Daoy (cell line): ENCODE measurements at places on chromosomes 4 and X. TPM values are rescaled to one million over a fixed set of nuclear protein-coding genes. Genes with fewer than 3 reads are reported as not detected.

GRCh38 chr4:140408974-140409373, 18.5 kb downstream of the CLGN start:
- no peak for DNase-seq

The SSX1 gene
- not detected in 2 replicates for total RNA-seq

DNA sequence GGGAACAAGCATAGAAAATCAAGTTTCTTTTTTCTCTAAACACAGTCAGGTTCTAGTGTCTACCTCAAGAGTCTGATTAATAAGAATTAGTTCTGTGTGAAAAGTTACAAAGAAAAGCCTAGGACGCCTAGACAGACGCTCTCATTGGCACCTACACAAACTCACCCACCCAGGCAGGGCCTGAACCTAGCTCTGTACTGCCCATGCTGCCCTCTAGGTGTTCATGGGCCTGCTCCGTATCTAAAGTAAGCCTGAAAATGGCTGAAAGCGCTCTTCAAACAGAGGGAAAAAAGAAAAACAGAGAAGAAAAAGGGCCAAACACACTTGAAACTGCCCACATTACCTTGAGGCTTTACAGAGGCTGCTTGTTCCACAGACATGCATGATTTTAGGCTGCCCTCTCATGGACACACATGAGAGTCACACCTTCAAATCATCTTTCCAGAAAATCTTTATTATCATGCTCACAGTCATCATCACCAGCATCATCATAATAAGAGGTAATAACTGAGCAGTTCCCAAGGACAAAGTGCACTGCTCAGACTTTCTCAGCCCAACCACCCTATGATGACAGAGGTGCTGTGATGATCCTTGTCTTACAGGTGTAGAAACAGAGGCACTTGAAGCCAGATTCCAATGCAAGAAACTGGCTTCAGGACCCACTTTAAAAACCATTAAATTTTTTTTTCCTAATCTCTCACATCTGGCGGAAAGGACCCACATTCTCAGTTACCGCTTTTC, 49.6 kb downstream of the MAP7D2 start:
- DNase-seq, result peak; percentile 44

- DNase-seq, result no peak
These were observed 52.7 kb downstream of the AMER1 start for GRCh38 chrX:64152857-64153256.

The SLC49A3 gene
- not detected in 2 replicates for total RNA-seq

- no peak for DNase-seq
These were observed 687 bp upstream of the ZNF275 start for GRCh38 chrX:153333266-153333665.

The TEX13D gene
- not detected in 2 replicates for total RNA-seq

- DNase-seq, result no peak
These were observed 187.0 kb downstream of the MID1 start for GRCh38 chrX:10433296-10433965.

DNA sequence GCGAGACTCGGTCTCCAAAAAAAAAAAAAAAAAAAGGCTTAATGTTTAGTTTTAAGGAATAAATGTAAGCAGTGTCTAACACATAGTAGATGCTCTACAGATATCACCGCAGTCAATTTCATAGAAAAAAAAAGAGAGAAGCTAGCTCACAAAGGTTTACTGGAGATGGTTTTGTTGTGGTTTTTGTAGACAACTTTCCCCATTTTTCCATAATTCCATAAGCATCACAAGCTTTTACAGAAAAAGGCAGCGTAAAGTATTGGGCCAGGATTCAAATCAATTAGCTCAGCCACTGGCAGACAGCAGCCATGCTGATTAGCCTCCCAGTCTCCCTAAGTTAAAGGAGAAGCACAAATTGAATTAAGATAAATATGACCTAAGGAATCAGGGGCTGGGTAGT, 1.5 kb downstream of the GRSF1 start:
- no peak for DNase-seq

The SMR3B gene
- total RNA-seq, result not detected in 2 replicates

GRCh38 chrX:109614951-109615350, 10.0 kb downstream of the KCNE5 start:
- DNase-seq, result no peak

DNA sequence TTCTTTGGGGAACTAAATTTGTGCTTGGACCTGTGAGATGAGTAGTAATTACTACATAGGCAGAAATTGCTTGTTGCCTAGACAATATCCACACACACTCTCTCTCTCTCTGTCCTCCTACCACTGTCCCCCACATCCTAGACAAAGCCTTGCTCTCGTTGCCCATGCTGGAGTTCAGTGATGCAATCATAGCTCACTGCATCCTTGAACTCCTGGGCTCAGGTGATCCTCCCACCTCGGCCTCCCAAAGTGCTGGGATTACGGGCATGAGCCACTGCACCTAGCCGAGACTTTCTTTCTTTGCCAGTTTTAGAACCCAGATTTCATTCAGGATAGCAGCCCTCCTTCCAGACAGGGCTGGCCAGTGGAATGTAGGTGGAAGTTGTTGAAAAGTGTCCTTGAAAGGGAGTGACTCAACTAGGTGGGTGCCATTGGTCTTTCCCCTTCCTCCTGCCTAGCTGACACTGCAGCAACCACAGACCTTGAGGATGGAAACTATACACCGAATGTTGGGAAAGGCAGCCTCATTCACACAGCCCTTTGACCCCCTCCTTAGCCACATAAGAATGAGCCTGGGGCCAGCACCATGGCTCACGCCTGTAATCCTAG, 16.8 kb upstream of the LAP3 start:
- no peak for DNase-seq

GRCh38 chr4:156751486-156751885, 220.1 kb downstream of the PDGFC start:
- no peak for DNase-seq

DNA sequence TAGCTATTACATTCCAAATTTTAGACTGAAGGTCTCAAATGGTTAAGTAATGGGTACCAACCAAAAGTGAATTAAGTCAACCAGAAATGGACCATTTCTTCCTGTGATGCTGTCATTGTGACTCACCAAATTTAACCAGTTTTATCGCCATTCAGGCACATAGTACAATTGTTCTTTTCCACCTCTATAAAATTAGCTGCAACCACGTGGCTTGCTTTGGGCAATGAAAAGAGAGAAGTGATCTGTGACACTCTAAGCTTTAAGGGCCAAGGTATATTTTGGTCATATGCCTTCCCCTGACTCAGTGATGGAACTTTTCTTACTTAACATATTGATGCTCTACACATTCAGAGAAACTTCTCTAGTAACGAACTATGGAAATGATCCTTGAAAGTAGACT, 20.3 kb upstream of the PHF8 start:
- DNase-seq, result no peak

GRCh38 chr4:96698831-96699230, 858.9 kb downstream of the PDHA2 start:
- DNase-seq, result no peak

GRCh38 chrX:71160475-71160874, 15.8 kb downstream of the NLGN3 start:
- no peak for DNase-seq
